ENCODE measurements at places on chromosomes 7 and 10.

- no peak for DNase-seq
Measured at GRCh38 chr10:68301301-68301700, 30.6 kb upstream of the HNRNPH3 start.

DNA sequence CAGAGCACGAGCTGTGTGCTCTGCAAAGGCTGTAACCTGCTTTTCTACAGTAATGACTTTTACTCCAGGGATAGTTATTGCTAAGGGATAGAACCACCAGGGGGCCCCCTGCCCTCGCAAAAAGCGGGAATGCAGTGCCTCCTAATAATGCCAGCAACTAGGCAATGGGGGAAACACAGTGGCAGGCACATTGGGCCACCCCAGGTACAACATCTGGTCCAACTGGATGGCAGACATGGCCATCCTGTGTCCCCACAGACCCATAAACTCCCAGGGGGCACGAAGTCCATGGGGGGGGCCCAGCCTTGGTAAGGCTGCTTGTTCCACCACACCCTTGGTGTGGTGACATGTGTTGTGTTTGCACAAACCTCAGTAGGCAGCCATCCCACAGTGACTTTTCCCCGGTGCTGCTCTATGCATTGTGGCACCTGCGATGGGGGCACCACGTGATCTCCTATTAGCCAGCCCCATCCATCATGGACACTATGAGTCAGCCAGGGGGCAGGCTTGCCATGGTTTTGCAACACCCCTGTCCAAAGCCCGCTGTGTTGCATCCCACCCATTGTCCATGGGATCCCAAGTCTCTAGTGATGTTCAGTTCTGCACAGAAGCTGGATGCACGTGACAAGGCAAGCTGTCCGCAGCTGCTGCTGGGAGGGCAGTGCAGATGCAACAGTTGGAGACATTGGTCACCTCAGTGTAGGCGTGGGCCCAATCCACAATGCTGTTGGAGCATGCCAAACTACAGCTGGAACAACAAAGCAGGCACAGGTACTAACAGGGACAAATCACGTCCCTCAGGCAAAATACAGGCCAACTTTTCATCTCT is 84.0 kb downstream of the ANLN start:
- peak; percentile 55 for DNase-seq

DNA sequence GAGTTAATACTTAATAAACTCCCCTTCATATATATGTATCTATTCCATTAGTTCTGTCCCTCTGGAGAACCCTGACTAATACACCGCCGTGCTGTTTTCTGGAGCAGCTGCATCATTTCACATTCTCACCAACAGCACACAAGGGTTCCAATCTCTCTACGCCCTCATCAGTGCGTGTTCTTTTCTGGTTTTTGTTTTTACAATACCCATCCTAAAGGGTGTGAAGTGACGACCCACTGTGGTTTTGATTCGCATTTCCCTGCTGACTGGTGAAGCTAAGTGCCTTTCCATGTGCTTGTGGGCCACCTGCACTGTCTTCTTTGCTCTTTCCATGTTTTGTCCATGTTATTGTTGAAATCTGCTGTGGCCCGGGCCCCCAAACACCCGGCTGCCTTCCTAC is 11.0 kb upstream of the INSIG1 start:
- DNase-seq = no peak

DNA sequence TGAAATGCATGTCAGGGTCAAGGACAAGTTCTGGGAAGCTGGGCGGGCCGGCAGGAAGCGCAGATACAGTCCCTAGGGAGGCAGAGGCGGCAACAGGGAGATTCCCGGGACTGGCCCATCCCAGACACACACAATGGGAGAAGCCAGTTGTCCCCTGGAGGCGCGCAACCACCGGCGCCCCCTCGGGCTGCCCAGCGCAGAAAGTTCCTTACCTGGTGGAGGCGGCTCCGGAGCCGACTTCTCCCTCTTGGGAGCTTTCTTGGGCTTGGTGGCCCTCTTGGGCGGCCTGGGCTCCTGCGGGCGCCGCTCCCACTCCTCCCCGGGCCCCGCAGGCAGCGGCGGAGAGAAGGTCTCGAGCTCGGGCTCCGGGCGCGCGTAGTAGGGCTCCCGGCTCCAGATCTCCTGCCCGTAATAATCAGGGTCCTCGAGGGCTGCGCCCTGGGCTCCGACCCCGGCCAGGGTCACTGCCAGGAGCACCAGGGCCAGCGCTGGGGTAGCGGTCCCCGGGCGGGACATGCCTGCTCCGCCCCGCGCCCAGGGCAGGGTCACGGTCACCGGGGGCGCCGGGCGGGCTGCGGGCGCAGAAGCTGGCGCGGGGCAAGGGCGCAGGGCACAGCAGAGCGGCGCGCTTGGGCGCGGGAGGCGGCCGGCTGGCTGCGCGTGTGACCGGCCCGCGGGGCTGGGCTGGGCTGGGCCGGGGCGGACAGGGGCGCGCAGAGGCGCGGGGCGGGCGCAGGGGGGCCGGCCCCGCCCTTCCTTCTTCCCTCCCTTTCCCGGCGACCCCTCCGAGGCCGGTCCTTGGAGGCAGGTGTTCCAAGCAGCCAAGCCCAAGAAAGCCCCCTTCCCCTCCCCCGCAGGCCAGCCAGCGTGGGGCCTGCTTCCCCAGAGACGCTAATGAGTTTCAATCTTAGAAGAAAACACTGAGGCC is at the start of gene CPXM2:
Gene CPXM2 (minus strand): TSS at position 664 of the 928 bp plus-strand sequence. CDS start 148 bp downstream, at position 516.
- no peak for DNase-seq

GRCh38 chr7:3980300-3980643 is 679.2 kb downstream of the SDK1 start:
- DNase-seq = no peak
